ENCODE measurements at places on chromosomes 3 and 15. TPM values are rescaled to one million over a fixed set of nuclear protein-coding genes. Genes with fewer than 3 reads are reported as not detected.

Gene MYL3
- total RNA-seq: not detected

Gene NR2F2
- total RNA-seq: 1.7 TPM

Gene TF
- 0.21 TPM for total RNA-seq

Gene GOLGA6L2
- not detected for total RNA-seq

Gene MKRN2OS
- total RNA-seq: 1.6 TPM

Gene NANOGP8
- not detected for total RNA-seq

Gene ANKDD1A
- 0.68 TPM for total RNA-seq

Gene SACM1L
- total RNA-seq: 29.4 TPM

Gene LSM3
- 4.4 TPM for total RNA-seq

Gene TRPM1
- 0.68 TPM for total RNA-seq

Gene C3orf22
- total RNA-seq: not detected

Gene ANKUB1
- total RNA-seq: 4.1 TPM

Gene PP2D1
- total RNA-seq: not detected

Gene CX3CR1
- not detected for total RNA-seq

Gene LDHAL6B
- not detected for total RNA-seq

Gene MST1R
- 24.4 TPM for total RNA-seq

All from nasal cavity respiratory epithelium epithelial cell of viscerocranial mucosa (primary cell).